ENCODE measurements at places on chromosomes 2 and 18.

GRCh38 chr2:162050513-162050961, 23.5 kb downstream of the DPP4 start:
- no peak for DNase-seq

- DNase-seq = no peak
Observed at GRCh38 chr2:54258166-54258565, 2.1 kb upstream of the TSPYL6 start.

DNA sequence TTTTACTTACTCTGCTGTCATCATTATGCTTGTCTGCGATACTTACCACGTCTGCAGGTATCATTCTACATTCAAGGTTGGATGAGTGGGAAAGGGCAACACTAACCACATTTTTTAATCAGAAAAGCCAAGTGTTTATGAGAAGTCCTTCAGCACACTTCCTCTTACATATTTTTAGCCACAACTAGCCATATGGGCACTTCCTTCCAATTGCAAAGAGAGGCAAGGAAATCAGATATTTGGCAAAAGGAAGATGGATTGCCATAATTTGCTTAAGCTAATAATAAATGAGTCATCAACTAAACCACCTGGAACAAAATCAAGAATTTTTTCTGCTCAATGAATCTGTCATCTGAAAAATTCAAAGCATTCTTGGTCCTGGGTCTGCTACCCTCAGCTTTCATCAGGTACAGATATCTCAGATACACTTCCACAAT, 16.7 kb upstream of the MRO start:
- DNase-seq = peak; percentile 7

- DNase-seq = no peak
Observed at GRCh38 chr2:186612026-186612425, 22.2 kb downstream of the ITGAV start.

- DNase-seq = no peak
Observed at GRCh38 chr2:190582736-190583506, 48.4 kb upstream of the NEMP2 start.

DNA sequence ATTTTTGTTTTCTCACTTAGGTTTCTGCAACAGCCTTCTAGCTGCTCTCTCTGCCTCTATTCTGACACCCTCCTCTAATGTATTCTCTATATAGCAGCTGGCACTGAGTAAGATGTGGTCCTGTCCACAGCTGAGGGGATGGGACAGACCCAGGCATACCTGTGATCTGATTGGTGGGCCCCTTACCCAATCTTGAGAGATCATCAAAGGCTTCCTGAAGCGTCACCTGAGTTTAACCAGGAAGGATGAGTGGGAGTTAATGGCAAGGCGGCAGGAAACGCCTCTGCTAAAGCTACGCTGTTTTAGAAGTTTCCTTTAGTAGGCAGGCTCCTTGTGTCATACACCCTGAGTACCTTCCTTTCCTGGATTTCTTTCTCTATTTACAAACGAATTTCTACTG, 5.7 kb upstream of the TET3 start:
- DNase-seq = no peak

DNA sequence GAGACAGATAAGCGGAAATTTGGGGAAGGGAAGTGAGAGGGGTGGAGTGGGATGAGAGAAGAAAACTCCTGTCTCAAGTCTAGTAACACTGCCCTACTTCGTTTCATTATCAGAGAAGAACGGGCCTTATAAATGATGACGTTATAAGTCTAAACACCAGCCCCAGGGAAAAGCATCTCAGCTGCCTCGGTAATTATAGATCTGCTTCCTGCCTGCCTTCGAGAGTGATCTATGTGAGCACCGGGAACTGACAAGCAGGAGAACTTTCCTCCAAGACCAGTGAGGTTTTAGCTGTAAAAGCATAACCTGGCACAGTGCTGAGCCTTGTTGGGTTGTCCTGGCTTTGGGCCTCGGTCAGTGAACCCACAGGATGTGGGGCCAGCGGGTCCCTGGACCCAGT, 227.9 kb upstream of the SIX2 start:
- peak; percentile 71 for DNase-seq

DNA sequence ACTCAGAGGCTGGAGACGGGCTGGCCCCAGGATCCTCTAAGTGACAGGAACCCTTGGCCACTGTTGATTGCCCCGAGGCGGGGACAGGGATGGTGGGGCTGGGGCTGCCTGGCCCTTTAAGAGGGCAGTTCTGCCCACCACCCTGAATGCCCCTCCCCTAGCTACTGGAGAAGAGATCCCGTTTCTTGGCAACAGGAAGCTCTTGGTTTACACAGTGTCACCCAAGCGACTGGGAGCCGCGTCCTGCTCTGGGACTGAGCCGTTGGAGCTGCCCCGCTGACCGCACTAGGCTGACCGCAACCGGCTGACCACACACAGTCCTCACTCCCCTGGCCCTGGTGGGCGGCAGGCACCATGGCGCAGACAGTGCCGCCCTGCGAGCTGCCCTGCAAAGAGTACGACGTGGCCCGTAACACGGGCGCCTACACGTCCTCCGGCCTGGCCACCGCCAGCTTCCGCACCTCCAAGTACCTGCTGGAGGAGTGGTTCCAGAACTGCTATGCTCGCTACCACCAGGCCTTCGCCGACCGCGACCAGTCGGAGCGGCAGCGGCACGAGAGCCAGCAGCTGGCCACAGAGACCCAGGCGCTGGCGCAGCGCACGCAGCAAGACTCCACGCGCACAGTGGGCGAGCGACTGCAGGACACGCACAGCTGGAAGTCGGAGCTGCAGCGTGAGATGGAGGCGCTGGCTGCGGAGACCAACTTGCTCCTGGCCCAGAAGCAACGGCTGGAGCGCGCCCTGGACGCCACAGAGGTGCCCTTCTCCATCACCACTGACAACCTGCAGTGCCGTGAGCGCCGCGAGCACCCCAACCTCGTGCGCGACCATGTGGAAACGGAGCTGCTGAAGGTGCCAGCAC, at the start of gene TEKT4:
Gene TEKT4 (plus strand): TSS at position 205 of the 862 bp plus-strand sequence. CDS start 150 bp downstream, at position 355.
- no peak for DNase-seq

DNA sequence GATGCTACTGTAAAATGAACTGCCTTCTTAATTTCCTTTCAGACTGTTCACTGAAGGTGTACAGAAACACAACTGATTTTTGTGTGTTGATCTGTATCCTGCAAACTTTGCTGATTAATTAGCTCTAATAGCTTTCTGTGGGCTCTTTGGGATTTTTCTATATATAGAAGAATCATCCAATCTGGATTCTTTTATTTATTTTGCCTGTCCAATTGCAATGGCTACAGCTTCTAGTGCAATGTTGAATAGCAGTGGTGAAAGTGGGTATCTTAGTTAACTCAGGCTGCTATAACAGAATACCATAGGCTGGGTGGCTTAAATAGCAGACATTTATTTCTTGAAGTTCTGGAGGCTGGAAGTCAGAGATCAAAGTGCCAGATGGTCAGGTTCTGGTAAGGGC, 74.4 kb downstream of the ID2 start:
- DNase-seq = no peak

DNA sequence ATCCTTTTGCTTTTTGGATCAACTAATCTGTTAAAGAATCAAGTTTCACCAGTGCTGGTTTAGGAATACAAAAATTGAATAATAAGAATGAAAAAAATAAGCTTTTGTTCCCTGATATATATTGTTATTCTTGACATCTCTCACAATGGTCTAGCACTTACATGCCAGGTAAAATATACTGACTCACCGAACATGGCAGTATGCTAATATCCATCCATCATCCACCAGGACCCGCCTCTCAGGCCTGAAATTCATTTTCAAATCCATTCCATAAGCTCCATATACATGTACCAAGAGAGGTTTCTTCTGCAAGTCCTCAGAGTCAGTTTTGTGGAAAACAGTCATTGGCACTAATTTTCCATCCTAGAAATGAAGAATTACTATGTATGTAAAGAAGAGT, 32.5 kb downstream of the PREPL start:
- DNase-seq = no peak

DNA sequence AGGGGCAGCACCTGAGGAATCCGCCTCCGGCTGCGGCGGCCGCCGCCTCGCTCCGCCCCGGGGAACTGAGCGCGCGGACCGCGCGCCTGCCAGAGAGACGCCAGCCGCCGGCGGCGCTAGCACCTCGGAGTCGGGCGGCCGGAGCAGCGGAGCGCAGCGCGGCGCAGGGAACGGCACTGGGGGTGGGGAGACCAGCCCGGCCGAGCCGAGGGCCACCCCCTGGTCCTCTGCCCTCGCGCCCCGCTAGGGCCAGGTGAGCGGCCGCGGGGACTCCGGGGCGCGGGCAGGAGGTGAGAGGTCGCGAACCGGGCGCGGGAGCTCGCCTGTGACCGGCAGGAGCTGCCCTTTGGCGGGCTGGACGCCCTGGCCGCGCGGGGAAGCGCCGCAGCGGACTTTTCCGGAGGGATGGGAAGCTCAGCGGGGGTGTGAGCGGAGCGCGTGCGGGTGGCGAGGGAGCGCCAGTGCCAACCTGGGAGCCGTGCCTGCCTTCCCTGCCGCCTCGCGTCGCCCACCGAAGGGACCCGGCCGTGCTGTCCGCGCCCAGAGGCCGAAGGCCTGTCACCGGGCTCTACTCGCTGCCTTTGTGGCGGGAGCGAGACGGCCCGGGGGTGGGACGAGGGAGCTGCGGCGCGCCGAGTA, at the start of gene GREB1L:
Gene GREB1L (plus strand): TSS at position 92 of the 639 bp plus-strand sequence. CDS start 141,287 bp downstream, outside the sequence.
- no peak for DNase-seq

- DNase-seq = no peak
Observed at GRCh38 chr2:240293557-240294461, 141.7 kb upstream of the GPC1 start.

DNA sequence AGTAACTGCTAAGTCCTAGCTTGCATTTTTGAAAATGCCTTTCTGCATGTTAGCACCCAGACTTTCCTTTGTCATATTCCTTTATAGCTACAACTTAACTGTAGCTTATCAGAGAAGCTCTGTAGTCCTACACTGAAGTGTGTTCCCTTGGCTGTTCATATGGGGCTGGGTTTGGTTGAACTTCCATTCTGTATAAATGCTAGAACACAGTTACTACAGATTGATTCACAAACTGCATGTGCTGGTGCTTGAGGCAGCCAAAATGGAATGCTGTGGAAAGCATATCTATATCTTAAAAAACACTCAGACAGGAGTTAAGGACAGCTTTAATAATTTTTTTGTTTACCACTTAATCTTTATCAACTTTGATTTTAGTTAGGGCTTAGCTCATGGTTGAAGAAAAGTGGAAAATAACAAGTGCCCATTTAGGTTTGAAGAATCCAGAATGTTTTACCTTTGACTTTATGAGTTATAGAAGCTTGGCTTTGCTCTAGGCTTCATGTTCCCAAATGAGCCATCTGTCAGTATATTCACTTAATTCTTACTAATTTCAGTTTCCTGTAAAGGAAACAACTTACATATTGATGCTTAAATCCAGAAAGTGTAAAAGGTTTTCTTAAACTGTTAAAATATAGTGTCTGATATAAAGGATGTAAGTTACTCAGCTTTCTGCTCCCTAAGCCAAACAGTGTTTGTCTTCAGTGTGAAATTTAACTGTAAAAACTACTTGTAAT, 148.9 kb downstream of the AGPS start:
- DNase-seq = no peak

DNA sequence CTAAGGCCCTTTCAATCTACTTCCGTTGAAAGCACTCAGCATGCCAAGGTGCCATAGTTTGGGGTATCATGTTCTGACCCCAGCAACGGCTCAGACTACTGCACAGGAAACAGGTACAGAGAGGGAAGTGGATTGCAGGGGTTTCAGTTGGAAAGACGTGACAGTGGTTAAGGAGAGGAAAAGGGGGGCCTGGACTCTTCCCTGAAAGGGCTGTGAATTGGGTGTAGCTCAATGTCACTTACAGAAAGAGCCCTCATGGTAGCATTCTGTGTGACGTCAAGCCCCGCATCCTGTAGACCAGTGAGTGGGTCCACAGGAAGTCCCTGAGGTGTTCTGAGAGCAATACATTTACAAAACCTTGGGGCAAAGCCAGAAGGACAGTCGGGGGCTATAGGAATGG, 121.5 kb upstream of the GYPC start:
- DNase-seq = no peak

- no peak for DNase-seq
Observed at GRCh38 chr2:134206573-134206972, 47.3 kb upstream of the MGAT5 start.

DNA sequence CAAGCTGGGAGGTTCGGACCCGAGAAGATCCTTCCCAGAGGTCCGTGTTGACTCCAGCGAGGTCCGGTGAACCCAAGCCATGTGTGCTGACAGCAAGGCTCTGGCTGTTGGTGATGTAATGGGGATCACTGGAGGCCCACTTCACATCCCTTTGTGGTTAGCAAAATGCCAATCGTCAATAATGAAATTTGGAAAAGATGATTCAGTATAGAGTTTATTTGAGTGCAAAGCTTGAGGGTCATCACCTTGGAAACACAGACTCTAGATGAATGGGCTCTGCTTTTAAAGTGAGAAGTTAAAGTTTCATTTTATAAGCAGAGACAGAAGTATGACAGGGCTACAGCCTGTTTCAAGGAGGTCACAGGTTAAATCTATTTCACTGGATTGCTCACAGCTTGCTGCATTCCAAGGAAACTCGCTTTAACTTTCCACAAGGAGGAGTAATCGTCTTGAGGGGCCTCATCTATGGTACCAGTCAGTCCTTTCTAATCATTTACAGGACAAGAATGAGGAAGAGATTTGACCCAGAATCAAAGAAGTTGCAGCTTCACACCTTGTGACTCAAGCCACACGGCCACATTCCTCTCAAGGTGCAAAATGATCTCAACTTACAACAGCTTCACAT, 140.5 kb downstream of the TPO start:
- no peak for DNase-seq

- no peak for DNase-seq
Observed at GRCh38 chr18:69758458-69758857, 189.2 kb downstream of the CD226 start.

DNA sequence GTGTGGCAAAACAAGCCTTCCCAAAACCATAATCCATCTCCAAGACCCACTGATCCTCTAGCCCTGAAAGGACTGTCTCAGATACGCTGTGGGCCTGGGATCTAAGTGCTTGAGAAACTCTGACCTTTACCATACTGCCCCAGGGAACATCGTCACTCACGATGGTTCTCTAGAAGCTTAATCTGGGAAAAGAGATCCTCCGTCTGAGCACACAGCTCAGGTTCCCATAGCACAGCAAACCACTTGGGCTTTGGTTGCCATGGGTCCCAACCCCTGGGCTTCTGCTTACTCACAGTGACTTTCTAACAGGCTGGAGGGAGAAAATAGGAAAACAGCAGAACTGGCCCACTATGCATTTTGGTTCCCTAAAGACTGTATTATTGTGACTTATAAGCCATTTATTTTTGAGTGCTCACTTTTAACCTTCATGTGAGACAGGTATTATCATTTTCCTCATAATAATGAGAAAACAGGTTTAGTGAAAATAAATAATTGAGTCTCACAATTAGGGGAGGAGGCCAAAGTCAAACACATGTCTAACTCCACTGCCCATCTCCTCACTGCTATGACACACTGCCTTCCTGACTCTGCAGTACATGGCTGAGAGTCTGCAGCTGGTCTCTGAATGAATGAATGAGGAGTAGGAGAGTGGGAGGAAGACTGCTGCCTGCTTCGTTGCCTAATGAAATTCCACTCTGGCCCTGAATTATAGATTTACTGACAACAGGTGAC, 46.7 kb downstream of the REEP1 start:
- no peak for DNase-seq

Measured in SHP77 treated with DMSO at 0.1 percent for 48 hours (cell line).